ENCODE measurements at places on chromosomes 12 and 14. TPM values are rescaled to one million over a fixed set of nuclear protein-coding genes. Genes with fewer than 3 reads are reported as not detected.

DNA sequence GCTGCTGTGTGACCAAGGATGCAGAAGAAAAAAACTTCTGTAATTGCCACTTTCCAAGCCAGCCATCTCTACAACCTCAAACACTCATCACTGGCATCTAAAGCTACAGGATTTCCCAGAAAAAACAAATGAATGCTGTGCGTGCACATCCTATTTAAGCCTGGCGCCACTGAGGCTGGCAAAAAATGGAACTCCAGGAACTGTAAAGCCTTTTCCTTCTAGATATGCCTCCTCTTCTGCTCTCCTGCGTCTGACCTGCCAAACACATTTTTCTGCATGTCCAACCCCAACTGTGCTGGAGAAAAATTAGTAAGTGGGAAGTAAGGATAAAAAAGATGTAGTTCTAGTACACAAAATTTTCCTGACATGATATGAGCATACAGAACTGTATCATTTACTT, 184.9 kb downstream of the ITPR2 start:
- no peak for DNase-seq

Gene BCL2L14
- polyA plus RNA-seq: not detected

Gene EIF2S3B
- polyA plus RNA-seq: 0.65 TPM

Gene OLR1
- 6.9 TPM for polyA plus RNA-seq

DNA sequence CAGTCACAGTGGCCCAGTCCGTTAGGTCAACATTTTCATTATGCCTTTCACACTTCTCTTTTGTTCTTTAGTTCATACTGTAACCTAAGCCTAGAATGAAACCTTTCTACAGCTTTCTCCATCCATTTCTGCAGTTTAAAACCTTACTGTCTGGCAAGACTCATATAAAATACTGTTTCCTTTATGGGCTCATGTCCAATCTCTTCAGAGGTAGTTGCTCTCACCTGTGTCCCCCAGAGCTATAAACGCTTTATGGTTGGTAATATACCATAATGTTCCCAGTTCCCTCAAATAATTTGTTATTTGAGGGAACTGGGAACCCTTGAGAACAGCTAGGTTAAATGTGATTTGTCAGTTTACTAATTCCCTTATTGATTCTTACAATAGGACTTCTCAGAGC, 83.0 kb downstream of the SRGAP1 start:
- no peak for DNase-seq

Gene RNU6-8
- polyA plus RNA-seq: not detected

Gene OR6C76
- polyA plus RNA-seq: not detected

GRCh38 chr14:73168274-73168673, 32.0 kb downstream of the PSEN1 start:
- DNase-seq: no peak

All from BJ (cell line).